ENCODE measurements at places on chromosomes 4 and X.

DNA sequence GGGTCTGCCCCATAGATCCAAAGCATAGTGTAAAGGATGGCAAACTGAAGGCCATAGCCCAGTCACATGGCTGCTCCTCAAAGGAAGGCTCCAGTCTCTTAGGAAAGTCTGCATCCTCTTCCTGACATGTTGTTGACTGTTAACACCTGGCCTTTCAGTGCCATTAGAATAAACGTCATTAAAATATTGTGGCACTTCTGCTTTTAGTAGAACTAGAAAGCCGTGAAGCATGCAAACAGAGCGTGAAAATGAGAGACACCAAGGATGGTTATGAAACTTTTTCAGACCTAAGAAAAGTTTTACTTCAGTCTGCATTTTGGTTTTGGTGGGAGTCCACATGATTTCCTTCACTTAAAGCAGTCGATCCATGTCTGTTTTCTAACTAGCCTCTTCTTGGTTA is 41.1 kb upstream of the AFF2 start:
- DNase-seq = no peak

- DNase-seq = peak; percentile 31
Observed at GRCh38 chr4:20773144-20773997, 73.1 kb downstream of the PACRGL start.

- DNase-seq = no peak
Observed at GRCh38 chrX:153657161-153657560, 10.2 kb downstream of the DUSP9 start.

GRCh38 chr4:84110040-84110439 is 389.1 kb downstream of the NKX6-1 start:
- no peak for DNase-seq

- peak; percentile 68 for DNase-seq
Observed at GRCh38 chr4:153154007-153154975, 50.0 kb upstream of the TRIM2 start.

- no peak for DNase-seq
Observed at GRCh38 chrX:2828959-2829411, 255 bp downstream of the GYG2 start.

- DNase-seq = no peak
Observed at GRCh38 chr4:179110356-179110755, 1668.1 kb upstream of the AGA start.

- peak; percentile 4 for DNase-seq
Observed at GRCh38 chr4:2937146-2937857, 25.9 kb downstream of the NOP14 start.

GRCh38 chr4:102217345-102217744 is 127.9 kb downstream of the SLC39A8 start:
- no peak for DNase-seq
